ENCODE measurements at places on chromosomes 4 and X.

GRCh38 chr4:151165205-151166000, 66.0 kb downstream of the RPS3A start:
- DNase-seq = no peak

GRCh38 chrX:7263961-7264360, 116.0 kb upstream of the PUDP start:
- no peak for DNase-seq

GRCh38 chrX:45524296-45524695, 323.6 kb upstream of the DIPK2B start:
- no peak for DNase-seq

DNA sequence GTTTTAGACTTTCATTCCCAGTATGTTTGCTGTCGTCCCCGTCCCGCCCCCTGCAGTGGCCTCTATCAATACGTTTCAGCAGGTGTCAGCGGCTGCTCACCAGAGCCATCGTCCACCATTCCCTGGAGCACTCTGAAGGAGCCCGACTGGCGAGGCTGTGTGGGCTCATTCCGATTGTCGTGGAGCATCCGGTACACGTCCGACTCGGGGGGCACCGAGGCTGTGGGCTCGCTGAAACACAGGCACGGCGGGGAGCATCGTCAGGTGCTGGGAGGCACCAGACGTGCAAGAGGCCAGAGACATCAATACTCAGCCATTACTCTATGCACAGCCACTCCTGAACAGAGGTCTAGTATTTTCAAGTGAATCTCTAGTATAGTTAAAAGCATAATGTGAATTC, 28.9 kb downstream of the PDLIM3 start:
- DNase-seq = no peak

GRCh38 chrX:130418740-130419139, 17.0 kb downstream of the RBMX2 start:
- DNase-seq = no peak
